Right atrium auricular region (tissue), 2 donors: ENCODE measurements at places on chromosomes 4 and X. TPM values are rescaled to one million over a fixed set of nuclear protein-coding genes. Genes with fewer than 3 reads are reported as not detected.

Gene CXCL11
- total RNA-seq, result not detected

Gene AFM
- total RNA-seq, result not detected

Gene DLG3
- total RNA-seq, result 34.6 TPM

Gene MAGEA4
- total RNA-seq, result not detected
